Liver (tissue), 10 donors: ENCODE measurements at places on chromosomes 3 and 15.

- DNase-seq = no peak
These were observed 74.4 kb downstream of the ATP1B3 start for GRCh38 chr3:141950572-141951493.

GRCh38 chr15:100981086-100981485 is 61.9 kb downstream of the LRRK1 start:
- no peak for DNase-seq

DNA sequence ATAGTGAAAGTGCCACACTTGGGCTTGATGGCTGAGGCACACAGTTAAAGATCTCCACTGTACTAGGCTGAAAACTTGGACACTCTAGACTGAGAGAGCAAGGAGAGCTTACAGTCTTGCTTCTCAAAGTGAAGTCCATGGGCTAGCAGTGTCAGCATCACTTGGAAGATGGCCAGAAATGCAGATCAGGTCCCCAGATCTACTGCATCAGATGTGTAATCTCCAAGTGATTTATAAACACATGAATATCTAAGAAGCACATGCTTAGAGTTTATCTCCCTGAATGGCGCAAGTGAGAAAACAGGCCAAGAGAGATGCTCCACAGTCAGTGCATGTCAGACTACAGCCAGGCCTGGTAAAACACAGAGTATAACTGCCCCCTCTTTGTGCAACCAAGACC is 308.6 kb downstream of the CLSTN2 start:
- no peak for DNase-seq

DNA sequence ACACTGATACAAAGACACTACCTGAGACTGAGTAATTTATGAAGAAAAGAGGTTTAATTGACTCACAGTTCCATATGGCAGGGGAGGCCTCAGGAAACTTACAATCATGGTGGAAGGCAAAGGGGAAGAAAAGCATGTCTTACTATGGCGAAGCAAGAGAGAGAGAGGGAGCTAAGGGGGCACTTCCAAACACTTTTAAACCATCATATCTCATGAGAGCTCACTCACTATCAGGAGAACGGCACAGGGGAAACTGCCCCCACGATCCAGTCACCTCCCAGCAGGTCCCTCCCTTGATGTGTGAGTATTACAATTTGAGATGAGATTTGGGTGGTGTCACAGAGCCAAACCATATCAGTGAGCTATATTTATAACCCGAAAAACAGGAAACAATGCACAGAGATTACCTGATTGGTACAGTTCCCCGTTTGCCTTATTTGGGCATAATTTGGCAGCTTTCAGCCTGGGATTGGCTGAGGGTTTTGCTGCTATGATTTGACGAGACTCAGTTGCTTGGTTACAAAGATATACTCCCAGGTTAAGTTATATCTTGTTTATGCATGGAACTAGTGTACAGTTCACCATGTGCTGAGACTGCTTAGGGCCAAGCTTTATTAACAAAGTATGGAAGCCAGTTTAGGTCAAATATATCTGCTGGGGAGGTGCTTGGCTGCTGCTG is 184.2 kb downstream of the NR2F2 start:
- DNase-seq = no peak

DNA sequence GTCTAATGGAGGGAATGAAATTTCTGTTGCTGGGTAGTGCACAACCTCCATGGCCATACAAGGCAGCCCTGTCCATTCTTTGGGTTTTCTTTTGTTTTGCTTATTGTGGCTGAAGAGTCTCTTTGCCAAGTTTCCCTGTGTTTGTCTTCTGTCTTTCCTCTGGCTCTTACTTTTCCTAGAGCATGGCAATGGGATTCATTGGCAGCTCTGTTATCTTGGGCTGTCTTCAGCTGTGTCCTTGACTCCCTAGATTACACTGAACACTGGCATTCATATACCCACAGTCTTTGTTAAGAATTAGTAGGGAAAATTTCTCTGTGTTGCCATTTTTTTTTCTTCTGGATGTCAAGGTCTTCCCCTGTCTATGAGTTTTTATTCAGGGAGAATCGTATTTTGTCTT is 16.1 kb upstream of the DCBLD2 start:
- no peak for DNase-seq

GRCh38 chr15:52523647-52524046 is 5.0 kb downstream of the MYO5A start:
- no peak for DNase-seq

GRCh38 chr3:127193341-127193740 is 410 bp downstream of the PRR23E start:
- no peak for DNase-seq

DNA sequence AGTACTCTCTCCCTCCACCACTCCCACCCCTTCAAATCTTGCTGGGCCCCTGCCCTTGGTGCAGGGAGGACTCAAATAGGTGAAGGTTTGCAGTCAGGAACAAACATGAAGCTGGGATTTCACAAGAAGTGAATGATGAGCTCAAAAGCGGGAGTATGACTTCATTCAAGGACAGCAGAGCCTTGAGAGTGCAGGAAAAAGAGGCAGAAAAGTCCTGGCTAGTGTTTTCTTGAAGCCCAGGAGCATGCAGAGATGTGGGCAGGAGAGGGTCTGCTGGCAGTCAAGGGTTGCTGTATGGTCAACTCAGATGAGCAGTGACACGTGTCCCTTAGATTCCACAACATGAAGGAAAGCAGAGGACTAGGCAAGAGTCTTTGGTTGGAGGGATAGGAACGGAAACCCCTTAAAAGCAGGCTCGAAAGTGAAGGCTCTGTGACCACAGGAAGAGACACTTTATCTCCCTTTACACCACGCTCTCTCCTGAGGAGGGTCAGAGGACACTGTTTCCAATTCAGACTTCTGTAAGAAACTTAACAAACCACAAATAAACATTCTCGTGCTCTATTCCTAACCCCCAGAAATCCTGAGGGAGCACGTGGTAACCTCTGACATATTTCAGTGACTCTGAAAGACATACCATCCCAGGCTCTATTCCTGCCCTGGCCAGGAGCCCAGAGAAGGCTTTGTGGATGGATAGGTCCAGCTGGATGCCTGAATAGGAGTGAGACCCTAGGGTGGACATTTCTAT is 168.0 kb upstream of the NDN start:
- no peak for DNase-seq

GRCh38 chr3:51675201-51675611 is 4.2 kb downstream of the TEX264 start:
- no peak for DNase-seq

DNA sequence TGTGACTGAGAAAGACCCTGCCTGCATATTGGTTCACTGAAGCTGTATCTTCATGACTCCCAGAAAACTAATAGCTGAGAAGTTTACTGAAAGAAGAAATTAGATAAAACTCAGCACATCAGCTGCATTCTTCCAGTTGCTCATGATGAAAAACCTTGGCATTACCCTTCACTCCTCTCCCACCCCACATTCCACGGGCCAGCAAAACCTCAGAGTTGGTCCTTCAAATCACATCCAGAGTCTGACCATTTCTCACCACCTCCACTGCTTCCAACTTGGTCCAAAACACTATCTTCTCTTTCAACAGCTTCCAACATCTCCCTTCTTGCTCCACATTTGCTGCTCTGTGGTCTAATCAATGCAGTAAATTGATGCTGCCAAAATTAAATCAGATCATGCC is 97.1 kb downstream of the CD47 start:
- no peak for DNase-seq

DNA sequence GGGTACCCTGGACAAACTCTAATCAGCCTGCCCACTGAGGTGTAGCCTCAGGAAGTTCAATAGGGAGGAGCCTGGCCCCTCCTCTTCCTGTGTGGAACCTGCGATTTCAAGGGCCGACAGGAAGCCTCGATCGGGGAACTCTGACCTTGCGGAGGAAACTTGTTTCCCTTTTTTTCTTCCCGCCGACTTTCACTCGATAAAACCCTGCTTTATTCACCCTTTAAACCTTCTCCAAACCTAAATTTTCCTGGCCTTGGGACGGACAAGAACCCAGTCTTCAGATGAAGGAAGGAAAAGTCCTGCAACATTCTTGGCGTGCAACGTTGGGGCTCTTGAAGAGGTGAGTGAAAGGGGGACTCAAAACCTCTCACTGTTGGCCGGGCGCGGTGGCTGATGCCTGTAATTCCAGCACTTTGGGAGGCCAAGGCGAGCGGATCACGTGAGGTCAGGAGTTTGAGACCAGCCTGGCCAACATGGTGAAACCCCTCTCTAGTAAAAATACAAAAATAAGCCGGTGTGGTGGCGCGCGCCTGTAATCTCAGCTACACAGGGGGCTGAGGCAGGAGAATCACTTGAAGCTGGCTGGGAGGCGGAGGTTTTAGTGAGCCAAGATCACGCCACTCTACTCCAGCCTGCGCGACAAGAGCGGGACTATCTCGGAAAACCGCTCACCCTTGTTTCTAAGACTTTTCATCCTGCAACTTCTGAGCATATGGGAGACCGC is 208.2 kb downstream of the ZNF385D start:
- no peak for DNase-seq

DNA sequence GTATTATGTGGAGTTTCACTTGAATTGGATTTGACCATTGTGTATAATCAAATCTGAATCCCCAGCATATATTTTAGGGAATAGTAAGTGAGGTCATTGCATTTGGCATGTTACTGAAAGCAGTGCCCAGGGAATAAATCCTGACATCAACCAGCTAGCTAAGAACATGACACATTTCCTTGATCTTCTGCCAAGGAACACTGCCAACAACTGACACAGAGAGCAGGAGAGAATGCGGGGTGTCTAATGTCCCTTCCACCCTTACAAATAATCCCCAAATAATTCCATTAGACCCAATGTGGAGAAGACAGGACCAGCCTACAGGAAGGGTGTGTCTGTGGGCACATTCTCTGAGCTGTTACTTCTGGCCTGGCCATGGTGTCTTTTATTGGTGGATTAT is 30.6 kb upstream of the UBE3A start:
- DNase-seq = no peak

GRCh38 chr3:183584246-183584913 is 28.9 kb upstream of the KLHL6 start:
- no peak for DNase-seq

DNA sequence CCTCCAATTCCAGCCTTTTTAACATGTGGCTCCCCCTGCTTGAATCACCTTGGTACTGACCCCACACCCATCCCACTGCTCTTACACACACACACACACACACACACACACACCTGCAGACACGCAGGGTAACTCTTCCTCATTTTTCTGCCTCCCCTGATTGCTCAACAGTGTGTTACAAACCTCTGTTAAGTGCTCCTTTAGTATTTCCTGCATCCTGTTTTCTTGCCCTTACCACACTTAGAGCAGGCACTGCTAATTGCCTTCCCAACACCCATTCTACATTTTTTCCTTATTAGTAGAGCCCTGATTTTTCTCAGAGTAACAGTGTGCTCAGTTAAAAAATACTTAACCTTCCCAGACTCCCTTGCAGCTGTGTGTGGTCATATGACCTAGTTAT is 184.0 kb downstream of the EBLN2 start:
- DNase-seq = no peak

GRCh38 chr3:30578479-30578878 is 27.9 kb upstream of the TGFBR2 start:
- DNase-seq = no peak

GRCh38 chr3:152195206-152195605 is 73.5 kb upstream of the MBNL1 start:
- no peak for DNase-seq

DNA sequence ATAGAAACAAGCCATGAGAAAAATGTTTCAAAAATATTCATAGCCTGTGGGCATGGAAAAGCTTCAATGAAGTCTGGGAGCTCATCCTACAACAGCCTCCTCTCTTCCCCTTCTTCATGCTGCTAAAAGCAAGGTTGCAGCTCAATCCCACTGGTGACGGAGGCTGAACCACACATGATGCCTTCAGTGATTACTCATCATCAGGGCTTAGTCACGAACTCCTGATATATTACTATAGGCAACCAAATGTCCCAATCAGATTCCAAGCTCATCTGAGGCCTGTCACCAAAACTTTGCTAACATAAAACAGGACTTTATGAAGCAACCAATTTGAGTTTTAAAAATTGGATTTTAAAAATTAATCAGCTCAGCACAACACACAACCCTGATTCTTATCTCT is 24.0 kb upstream of the SLC24A5 start:
- DNase-seq = no peak

DNA sequence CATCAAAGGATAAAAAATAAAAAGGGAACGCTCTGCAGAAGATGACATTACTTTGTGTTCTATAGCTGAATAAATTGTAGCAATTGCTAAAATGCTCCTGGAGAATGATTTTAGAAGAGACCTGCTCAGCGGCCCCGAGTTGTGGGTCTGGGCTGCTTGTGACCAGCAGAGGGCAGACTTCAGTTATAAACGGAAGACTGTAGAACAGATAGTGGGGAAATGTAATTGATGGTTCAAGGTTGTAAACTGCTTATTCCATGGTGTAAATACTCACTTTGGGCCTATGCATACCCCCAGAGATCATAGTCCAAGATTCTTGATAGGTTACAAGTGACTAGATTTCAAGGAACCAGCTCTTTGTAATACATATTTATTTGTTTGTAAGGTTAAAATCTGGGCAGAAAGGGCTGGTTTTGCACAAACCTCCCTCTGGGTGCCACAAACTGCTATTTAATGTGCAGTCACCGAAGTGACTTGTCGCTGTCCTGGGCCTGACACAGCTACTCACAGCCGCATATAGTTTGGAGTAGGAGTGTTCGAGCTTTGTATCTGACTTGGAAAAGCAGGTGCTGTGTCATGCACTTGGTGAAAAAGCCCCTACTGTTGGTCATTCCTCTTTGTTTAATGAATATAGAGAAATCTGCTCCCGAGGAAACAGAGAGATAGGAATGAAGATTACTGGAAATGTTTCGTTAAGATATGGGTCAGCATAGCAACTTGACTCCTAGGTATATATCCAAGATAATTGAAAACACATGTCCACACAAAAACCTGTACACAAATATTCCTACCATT is 34.7 kb upstream of the NDUFB4 start:
- peak; percentile 60 for DNase-seq

DNA sequence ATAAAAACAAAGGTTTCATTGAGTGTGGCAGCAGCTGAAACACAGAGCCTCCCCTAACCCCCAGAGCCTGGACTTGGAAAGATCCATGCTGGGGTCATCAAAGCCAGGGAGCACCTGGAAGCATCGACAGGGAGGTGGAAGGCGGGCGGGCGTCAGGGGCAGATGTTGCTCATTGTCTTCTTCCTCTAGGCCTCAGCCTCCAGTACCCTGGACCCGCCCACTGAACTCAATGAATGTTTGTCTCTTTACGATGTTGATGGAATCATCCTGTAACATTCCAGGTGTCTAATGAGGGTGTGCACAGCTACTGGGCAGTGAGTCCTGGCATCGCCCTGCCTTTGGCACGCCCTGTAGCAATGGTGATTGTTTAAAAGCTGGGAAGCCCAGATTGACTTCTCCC is 9.8 kb downstream of the GP5 start:
- DNase-seq = no peak

- DNase-seq = no peak
These were observed 8.7 kb downstream of the LIMD1 start for GRCh38 chr3:45603226-45603625.

GRCh38 chr3:140011086-140011485 is 76.1 kb downstream of the CLSTN2 start:
- no peak for DNase-seq
